T-helper 1 cell (primary cell): ENCODE measurements at places on chromosomes 7 and 10.

- no peak for DNase-seq
Measured at GRCh38 chr10:8052341-8052955, 2.0 kb upstream of the GATA3 start.

- DNase-seq, result no peak
Measured at GRCh38 chr7:108001764-108002725, 916 bp downstream of the LAMB1 start.

GRCh38 chr10:1574719-1575118 lies 162.6 kb downstream of the ADARB2 start:
- DNase-seq, result no peak

DNA sequence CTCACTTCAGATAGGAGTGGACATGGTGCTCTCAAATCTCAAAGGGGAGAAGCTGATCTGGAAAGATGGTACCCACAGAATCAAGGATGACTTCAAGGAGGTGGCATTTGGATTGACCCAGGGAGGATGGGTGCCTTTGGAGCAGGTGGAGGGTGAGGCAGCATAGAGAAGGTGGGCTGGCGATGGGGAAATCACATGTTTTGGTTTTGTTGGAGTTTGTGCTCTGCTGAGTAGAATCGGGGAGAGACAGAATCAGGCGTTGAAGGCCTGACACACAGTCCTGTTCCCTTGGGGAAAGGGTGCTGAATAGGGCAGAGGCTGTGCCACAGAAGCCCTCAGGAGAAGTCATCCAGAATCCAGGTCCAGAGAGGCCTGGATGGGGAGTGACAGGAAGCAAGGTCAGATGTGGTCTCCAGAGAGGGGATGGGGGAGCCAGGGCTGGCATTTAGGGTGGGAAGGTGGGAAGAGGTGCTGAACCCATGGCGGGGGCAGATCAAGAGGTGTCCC lies 291.1 kb downstream of the GLRX3 start:
- DNase-seq, result no peak

DNA sequence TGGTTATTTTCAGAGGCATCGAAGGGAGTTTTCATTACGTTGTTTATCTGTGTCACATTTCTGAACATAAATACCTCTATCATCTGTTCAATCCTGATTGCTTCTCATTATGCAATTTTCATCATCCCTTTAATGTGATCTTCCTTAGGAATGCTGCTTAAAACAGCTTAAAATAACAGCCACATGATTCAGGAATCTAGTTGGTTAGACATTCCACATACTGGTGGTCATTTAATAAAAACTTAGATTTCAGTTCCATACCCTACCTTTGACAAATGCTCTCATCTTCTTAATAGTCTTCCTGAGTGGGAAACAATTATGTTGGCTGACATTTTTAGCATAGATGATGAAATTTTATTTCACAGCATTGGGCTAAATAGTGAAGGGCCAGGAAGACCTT lies 191.3 kb upstream of the CDCA7L start:
- no peak for DNase-seq

GRCh38 chr7:103660455-103661371 lies 214.7 kb upstream of the SLC26A5 start:
- DNase-seq, result no peak

- peak; percentile 19 for DNase-seq
Measured at GRCh38 chr7:94655848-94656657, at the start of gene SGCE. Gene SGCE, minus strand, starts transcription at chr7:94656133. Its CDS starts 35 bp downstream, at chr7:94656098.

- DNase-seq, result no peak
Measured at GRCh38 chr10:57168611-57169240, 807.7 kb upstream of the ZWINT start.

DNA sequence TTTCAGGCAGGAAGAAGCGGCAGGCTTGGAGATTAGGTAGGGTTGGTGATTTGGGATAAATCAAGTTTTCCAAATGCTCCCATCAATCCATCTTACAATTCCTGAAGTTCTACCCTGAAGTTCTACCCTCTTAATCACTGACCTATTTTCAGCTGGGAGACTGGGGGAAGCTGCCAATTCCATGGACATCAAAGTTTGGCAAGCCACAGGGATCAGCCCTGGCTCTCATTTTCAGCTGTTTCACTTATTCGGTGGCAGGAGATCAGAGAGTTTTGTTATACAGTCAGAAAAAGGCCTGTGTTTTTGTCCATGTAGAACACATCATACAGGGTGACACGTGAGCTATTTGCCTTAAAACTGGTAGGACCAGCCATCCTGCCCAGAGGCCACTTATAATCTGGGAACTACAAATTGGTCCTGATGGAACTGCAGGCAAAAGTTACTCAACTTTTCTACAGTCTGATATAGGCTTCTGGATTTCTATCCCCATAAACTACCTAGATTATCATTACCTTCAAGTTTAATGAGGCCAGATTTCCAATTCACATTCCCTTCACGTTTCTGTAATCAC lies 112.9 kb upstream of the ZNF746 start:
- no peak for DNase-seq

GRCh38 chr7:116403265-116403664 lies 96.3 kb upstream of the CAV2 start:
- DNase-seq, result no peak

- no peak for DNase-seq
Measured at GRCh38 chr7:17944720-17945119, 4.4 kb upstream of the SNX13 start.

DNA sequence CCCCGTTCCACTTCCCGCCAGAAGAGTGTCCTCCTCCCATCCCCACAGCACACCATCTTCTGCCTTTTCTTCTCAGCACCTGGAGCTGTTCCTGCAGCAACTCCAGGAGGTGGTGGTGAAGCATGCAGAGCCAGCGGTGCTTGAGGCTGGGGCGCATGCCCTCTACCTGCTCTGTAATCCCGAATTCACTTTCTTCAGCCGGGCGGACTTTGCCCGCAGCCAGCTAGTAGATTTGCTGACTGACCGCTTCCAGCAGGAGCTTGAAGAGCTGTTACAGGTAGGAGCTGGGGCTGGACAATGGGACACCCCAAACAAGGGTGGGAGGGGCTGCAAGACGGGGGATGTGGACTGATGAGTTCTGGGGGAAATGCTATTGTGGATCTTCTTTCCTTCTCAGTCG lies 19.1 kb upstream of the PVRIG start:
- no peak for DNase-seq

DNA sequence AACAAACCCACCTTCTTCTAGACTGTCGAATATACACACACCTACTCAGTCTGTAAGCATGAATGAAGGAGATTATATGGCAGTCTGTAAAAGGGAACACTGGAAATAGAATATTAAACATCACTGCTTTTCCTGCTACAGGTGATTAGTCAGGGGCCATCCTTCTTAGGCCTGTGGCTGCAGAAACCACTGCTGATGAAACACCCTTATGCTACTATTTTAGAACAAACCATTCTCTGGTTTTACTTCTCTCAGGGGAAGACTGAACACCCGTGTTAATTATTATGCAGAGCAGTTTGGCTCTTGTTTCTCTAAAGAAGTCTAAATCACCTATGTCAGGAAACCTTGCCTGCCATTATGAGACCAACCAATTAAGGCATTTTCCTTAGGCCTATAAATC lies 351.1 kb upstream of the KLF6 start:
- DNase-seq, result no peak

- no peak for DNase-seq
Measured at GRCh38 chr10:25698638-25699037, 235.4 kb upstream of the MYO3A start.

DNA sequence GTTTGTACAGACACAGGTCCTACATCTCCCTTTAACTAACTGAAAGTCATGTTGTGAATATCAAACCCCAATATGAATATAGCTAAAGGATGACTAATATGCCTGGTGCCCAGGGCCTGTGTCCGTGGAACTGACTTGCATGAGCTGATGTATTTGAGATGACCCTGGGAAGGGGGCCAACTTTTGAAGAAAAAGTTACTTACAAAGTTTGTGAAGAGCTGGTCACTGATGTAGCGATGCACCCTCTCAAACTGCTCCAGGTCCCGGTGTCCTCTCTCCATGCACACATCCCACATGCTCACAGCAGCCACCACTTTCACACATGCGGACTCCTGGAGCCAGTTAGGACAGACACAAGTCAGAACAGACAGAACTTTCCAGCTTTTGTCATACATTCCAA lies 106.2 kb downstream of the ABCC2 start:
- DNase-seq, result no peak

DNA sequence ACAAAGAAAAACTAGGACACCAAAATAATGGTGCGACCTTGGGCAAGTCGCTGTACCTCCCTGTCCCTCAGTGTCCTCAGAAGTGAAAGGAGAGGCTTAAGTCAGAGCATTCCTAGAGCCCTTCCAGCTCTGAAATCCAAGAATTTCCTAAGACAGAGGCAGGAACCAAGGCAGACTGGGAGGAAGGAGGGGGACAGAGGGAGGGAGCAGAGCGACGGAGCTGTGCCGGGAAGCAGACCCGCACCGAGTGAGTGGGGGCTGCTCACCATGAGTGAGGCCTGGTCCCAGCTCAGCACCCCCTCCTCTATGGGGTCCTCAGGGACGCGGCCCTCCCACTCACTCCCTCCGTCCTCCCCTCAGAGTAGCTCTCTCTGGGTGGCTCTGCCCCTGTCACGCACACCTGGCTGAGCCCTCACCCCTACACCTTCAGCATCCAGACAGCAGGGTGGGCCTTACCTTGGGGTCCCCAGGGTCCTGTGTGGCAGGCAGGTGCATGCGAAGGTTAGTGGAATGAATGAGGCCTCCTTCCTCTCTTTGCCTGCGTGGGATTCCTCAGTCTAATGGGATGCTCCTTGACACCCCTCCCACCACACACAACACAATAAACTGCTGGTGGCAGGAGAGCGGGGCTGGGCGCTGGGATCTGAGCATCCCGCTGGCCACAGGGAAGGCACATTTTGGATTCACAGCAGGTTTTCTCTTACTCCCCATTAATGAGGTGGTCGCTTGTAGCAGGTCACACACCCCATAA lies 4.6 kb upstream of the SMARCD3 start:
- DNase-seq, result no peak

DNA sequence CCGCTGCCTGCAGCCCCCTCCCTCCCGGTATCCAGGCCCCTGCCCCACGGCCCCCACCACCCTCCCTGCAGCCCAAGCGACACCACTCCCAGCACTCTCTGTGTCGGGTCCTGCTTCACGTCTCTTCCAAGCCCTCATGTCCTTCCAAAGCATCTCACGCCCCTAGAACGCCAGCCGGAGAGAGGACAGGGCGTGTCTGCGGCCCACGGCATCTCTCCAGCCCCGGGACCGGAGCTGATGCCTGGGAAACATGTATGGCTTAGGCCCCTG lies 51.1 kb upstream of the PDGFA start:
- DNase-seq, result no peak

DNA sequence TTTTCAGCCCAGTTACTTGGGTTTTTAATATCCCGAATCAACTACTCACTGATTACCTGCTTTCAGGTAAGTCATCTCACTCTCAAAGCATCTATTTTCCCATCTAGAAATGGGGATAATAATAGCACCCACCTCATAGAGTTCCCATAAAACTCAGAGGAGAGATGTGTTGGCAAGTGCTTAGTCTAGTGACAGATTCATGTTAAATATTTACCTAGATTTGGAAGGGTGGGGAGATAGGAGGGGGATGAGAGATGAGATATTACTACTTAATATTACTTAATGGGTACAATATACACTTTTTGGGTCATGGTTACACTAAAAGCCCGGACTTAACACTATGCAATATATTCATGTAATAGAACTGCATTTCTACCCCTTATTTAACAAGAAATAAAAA lies 7.0 kb upstream of the A1CF start:
- DNase-seq, result no peak

DNA sequence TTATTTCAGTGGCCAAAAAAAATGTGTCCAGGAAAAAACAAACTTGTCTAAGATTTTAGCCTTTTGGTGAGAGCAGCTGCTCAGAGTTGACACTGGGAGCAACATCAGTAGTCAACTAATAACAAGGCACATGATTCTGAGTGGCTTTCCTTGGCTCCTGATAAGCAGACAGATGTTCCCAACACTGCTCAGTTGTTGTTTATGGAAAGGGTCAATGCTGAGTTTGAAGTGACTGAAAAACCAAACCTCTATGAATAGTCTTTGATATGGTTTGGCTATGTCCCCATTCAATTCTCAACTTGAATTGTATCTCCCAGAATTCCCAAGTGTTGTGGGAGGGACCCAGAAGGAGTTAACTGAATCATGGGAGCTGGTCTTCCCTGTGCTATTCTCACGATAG lies 12.3 kb downstream of the DYDC1 start:
- DNase-seq, result no peak

DNA sequence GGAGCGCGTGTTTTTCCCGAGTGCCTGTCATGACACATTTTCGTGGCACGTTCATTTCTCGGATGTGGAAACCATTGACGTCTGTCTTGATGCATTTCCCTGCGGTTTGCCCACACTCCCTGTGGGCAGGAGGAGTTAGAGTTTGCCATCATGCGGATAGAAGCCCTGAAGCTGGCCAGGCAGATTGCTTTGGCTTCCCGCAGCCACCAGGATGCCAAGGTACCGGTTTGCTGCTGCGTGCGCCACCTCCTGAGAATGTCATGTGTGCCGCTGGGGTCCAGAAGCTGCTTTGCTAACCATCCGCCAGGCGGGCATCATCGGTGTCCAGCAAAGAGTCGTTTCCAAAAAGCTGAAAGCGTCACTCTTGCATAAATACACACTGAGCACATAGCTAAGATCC lies 40.9 kb upstream of the BTBD16 start:
- no peak for DNase-seq

DNA sequence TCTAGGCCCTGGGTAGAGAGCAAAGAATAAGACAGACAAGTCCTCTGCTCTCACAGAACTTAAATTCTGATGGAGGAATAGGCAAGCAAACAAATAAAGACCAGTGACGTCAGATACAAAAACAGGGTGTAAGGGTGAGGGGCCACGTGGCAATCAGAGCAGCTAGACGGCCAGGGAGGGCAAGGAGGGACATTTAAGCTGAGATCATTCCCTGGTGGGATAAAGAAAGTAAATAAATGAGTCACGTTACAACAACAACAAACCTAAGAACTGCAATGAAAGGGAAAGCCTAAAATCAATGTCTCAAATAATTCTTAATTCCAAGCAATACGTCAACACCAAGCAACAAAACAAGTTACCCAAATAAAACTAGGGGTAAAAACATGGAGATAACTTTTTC lies 21.8 kb downstream of the STN1 start:
- no peak for DNase-seq

- DNase-seq, result no peak
Measured at GRCh38 chr10:50561266-50561665, 62.5 kb downstream of the SGMS1 start.

DNA sequence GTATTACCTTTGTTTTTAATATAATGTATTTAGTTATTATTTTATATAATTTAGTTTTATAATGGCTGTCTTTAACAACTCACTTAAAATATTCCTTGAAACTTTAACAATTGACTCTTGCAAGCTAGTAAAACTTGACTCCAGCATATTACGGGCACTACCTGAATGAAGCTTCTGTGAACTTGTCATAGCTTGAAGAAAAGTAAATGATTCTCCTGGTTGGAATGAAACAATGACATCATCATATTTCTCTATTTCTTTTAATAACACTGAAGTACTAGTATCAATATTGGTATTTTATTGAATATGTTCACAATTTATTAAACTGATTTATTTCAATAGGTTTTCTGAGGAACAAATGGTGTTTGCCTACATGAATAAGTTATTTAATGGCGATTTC lies 128.4 kb upstream of the PHF14 start:
- DNase-seq, result no peak
